GF-D8 (cell line): ENCODE measurements at places on chromosomes 6 and 20.

DNA sequence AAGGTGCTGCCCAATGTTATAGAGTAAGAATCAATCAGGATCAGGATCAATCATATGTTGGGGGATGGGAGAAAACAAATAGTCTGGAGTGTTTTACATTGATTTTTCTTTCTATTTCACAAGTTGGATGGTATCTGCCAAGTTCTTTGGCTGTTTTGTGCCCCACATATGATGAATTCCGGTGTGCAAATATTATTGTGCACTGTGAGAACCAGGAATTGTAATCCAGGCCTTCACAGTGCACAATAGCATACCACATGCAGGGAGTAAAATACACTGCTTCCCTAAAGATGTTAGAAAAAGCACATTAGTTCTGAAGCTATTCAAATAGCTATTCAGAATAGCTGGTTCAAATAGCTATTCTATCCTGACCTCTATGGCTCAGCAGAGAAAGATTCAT lies 133.7 kb downstream of the LCA5 start:
- DNase-seq: no peak

- DNase-seq: no peak
Measured at GRCh38 chr6:119728220-119728750, 378.7 kb upstream of the MAN1A1 start.

DNA sequence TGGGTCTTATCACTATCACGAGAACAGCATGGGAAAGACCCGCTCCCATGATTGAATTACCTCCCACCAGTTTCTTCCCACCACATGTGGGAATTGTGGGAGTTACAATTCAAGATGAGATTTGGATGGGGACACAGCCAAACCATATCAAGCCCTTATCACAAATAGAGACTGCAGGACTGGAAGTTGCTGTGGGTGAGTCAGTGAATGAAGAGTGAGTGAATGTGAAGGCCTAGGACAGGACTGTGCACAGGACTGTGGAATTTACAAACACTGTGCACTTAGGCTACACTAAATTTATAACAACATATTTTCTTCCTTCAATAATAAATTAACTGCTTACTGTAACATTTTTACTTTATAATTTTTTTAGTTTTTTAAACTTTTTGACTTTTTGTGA lies 30.2 kb upstream of the BCAS1 start:
- DNase-seq: no peak

DNA sequence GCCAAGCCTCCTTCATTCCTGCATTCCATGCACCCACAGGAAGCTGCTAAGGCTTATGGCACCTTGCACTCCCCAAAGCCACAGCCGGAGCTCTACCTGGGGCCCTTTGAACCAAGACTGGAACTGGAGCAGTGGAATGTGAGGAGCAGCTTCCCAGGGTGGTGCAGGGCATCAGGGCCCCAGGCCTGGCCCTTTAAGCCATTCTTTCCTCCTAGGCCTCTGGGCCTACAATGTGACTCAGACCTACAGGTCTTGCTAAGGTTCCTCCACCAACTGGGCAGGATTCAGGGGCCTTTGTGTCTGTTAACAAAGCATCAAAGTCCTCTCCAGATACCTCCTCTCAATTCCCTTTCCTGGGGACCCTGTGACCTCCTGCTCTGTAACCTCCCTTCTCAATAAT lies 36.2 kb downstream of the SF3B5 start:
- DNase-seq: no peak

DNA sequence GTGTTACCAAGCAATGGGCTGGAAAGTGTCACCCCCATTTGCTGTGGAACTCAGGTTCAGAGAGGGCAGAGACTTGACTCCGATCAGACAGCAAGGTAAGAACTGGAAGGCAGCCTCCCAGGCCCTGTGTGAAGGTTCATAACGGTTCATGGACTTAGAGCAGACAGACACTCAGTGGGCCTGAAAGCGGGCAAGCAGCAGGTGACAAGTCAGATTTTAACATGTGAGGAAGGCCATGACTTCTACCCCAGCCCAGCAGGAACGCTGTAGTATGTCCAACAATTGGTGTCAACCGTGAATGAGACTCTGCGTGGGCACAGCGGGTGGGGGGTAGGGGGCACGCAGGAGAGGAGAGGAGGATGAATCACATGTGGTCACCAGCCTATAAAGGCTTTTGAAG lies 217.6 kb upstream of the SNX9 start:
- no peak for DNase-seq

- DNase-seq: no peak
Measured at GRCh38 chr6:132683543-132683942, 24.6 kb upstream of the TAAR1 start.

DNA sequence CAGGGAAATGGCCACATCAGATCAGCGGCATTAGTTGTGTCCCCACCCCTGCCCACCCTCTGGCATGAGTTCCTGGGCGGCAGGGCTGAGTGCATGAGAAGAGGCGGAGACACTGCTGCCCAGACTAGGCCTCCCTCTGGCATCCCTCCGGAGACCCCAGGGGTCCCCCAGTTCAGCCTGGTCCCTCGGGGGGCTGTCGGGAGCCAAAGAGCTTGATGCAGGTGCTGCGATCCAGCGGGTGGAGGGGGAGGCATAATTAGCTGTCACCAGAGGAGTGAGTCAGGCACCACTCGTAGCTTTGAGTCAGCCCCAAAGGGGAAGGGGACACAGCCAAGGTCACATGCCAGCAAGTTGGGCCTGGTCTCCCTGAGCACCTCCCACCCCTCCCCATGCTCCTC lies 34.5 kb downstream of the DLGAP4 start:
- no peak for DNase-seq

GRCh38 chr6:11738661-11739375 lies 39.8 kb downstream of the ADTRP start:
- no peak for DNase-seq

GRCh38 chr6:100112855-100113508 lies 119.0 kb upstream of the MCHR2 start:
- DNase-seq: no peak

DNA sequence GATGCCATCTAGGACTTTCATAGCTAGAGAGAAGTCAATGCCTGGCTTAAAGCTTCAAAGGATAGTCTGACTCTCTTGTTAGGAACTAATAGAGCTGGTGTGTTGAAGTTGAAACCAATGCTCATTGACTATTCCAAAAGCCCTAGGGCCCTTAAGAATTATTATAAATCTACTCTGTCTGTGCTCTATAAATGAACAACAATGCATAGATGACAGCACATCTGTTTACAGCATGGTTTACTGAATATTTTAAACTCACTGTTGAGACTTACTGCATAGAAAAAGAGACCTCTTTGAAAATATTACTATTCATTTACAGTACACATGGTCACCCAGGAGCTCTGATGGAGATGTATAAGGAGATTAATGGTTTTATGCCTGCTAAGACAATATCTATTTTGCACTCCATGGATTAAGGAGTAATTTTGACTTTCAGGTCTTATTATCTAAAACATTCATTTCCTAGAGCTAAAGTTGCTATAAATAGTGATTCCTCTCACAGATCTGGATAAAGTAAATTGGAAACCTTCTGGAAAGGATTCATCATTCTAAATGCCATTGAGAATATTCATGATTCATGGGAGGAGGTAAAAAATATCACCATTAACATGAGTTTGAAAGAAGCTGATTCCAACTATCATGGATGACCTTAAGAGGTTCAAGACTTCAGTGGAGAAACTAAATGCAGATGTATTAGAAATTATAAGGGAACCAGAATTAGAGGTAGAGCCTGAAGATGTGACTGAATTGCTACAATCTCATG lies 763.5 kb upstream of the MAP3K7 start:
- DNase-seq: no peak

DNA sequence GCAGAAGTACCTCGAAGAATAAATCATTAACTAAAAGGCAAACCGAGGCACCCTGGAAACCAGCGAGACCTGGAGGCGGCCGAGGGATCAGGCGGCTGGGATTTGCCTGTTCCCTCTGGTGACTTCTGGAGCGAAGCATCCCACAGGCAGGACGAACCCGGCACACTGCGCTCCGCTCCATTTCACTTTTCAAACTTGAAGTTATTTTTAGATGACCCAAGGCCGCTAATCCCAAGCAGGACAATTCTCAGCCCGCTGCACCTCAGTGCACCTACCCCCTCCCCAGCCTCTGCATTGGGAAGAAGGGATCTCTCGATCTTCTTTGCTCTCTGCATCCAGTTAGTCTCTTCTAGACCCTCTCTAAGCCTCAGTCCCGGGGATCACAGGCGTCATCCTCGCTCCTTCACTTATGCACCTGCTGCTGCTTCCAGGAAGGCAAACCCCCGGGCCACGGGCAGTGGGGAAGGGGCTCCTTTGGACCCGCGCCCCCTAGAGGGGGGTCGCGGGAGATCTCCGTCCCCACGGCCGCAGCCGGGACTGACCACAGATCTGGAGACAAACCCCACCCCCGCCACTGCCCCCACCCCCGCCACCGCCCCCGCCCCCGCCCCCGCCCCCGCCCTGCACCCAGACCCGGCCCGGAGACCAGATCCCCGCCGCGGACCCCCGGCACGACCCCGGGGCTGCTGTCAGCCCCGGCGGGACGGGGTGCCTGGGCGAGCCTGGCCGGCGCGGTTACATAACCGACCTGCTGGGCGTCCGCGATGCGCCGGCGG lies 636 bp downstream of the RCAN2 start:
- DNase-seq: no peak

DNA sequence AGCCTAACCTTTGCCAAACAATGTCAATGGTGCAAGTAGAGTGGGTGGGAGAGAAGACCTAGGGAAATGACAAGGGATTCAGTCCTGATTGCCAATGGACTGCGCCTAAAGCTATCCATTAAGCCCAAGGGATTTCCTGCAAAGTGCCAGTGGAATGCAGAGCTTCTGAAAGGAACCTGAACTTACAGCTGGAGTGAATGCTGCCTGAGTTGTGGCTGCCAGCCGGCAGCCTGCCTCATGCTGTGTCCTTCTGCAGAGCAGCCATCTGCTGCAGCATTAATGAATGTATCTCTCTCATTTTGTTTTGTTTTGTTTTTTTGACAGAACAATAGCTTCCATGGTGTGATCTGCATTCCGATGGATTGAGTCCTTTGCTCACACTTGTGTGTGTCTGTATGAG lies 44.7 kb downstream of the SLC35F1 start:
- DNase-seq: no peak

GRCh38 chr6:142907544-142907943 lies 37.4 kb downstream of the HIVEP2 start:
- no peak for DNase-seq

- no peak for DNase-seq
Measured at GRCh38 chr20:62494980-62495748, 19.4 kb upstream of the GATA5 start.

- no peak for DNase-seq
Measured at GRCh38 chr6:169638388-169638787, 63.4 kb downstream of the WDR27 start.

DNA sequence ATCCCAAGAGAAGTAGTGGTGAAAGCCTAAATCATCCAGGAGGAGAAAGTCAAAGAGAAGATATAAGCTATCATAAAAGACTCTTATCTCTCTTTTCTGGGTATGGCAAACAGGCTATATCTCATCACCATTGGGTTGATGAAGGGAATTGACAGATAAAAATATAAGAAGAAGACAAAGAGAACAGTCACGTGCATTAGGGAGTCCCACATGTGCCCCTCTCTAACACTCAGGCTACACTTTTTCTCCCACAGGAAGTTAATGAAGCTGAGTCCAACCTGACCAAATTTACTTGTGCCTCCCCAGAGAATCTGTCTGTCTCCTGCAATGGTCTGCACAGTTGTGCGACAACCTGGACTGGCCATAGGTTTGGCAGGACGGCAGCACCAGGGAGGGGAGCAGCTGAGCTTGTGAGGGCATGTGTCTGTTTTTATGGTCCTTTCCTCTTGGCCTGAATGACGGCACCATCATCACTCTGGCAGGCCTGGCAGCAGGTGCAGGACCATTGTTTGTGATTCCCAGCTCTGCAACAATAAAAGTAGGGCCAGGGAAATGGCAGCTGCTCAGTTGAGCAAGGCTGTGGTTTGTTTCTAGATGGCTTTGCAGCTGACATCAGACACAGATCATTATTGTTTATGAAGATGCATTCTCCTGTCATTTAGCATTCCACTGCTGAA lies 144.5 kb upstream of the MCHR2 start:
- no peak for DNase-seq

GRCh38 chr6:47138046-47138445 lies 95.9 kb upstream of the ADGRF1 start:
- DNase-seq: no peak

DNA sequence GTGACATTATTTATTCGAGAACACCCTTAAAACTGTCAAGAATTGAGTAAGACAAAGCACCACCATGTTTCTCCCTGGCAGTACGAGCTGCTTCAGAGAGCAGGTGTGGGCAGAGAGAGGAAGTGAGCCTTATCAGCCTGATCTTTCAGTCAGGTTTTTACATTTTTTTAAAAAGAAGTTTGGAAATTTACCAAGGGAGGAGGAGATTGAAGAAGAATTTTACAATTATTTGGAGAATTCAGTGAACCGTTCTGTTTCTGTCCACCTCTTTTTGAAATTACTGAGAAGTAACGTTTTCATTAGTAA lies 75.5 kb downstream of the ZDHHC14 start:
- DNase-seq: peak; percentile 71
